ENCODE measurements at places on chromosomes 1 and 21. TPM values are rescaled to one million over a fixed set of nuclear protein-coding genes. Genes with fewer than 3 reads are reported as not detected.

The IFNLR1 gene
- 3.1 TPM for total RNA-seq

DNA sequence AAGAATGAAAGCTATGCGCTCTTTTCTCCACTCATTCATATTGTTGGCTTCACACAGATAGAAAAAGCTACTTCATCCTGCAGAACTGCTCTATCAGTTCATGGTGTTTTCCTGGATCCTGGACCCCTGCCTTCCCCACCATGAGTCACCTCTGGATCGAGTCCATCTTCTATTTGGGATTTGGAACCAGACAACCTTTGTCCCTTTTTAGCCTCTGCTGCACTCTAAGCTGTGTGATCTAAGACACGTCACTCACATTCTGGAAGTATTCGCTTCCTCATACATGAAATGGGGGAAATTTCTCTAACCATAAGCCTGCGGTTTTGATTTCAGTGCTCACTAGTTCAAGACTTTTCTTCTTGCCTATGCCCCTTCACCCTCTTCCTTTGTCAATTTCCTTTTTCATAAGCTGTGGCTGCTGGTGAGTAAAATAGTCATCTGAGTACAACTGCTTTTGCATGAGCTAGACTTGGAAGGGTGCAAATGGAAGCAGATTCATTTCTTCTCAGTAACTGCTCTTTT lies 14.1 kb upstream of the DEGS1 start:
- peaks cover 38% of the 10 kb centered on the region for H3K4me1 ChIP-seq
- peak overlapping the region; percentile 76 for H3K27ac ChIP-seq
- peaks cover 8% of the 10 kb centered on the region for H3K36me3 ChIP-seq
- peaks cover 2% of the 10 kb centered on the region for H3K27me3 ChIP-seq
- peak overlapping the region; percentile 60 for H3K4me3 ChIP-seq
- peak; percentile 59 for DNase-seq

The CCDC27 gene
- not detected for total RNA-seq

The TDRD5 gene
- not detected for total RNA-seq

The HSD3B2 gene
- not detected for total RNA-seq

DNA sequence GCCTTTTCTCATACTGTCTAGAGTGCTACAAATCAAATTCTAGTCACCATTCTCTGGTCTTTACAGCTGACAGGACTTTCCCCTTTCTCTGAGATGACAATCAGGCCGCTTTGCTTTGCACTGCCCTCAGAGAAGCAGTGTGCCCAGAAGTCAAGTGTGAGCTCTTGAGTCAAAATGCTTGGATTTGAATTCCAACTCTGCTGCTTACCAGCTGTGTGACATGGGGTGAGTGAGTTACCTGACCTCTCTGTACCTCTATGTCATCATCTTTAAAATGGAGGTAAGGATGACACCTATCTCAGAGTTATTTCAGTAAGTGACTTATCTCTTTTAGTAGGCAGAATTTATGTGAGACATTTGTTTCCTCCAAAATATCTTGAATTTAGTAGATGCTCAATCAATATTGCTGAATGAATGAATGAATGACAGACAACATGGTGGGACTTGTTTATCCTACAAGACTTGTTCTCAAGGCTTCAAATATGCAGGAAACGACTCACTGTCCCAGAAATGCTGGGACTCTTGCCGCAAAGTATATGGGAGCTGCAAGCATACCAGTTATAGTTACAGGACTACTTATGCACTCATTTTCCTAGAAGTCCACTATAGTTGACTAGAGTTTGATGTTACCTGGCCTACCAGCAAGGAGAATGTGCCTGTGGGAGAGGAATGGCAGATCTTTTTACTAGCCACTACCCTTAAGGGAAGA lies 38.1 kb upstream of the A3GALT2 start:
- H3K4me1 ChIP-seq, result no peaks in the 10 kb centered on the region
- H3K36me3 ChIP-seq, result no peaks in the 10 kb centered on the region
- H3K27me3 ChIP-seq, result peaks cover 9% of the 10 kb centered on the region
- no peak overlapping the region for H3K4me3 ChIP-seq

- peaks cover 28% of the 10 kb centered on the region for H3K4me1 ChIP-seq
- H3K27ac ChIP-seq, result no peak overlapping the region
- peak overlapping the region; percentile 67 for H3K4me3 ChIP-seq
Observed at GRCh38 chr21:44375281-44375651, 21.8 kb downstream of the TRPM2 start.

- no peak for DNase-seq
- H3K27me3 ChIP-seq, result peaks cover 8% of the 10 kb centered on the region
- H3K4me1 ChIP-seq, result no peaks in the 10 kb centered on the region
- no peaks in the 10 kb centered on the region for H3K36me3 ChIP-seq
- no peak overlapping the region for H3K27ac ChIP-seq
Observed at GRCh38 chr1:211900441-211900840, 69.9 kb upstream of the LPGAT1 start.

- no peaks in the 10 kb centered on the region for H3K36me3 ChIP-seq
- no peak overlapping the region for H3K4me3 ChIP-seq
- H3K27ac ChIP-seq, result peak overlapping the region; percentile 15
- peaks cover 17% of the 10 kb centered on the region for H3K4me1 ChIP-seq
- DNase-seq, result no peak
Observed at GRCh38 chr1:115183721-115184259, 94.5 kb upstream of the TSPAN2 start.

DNA sequence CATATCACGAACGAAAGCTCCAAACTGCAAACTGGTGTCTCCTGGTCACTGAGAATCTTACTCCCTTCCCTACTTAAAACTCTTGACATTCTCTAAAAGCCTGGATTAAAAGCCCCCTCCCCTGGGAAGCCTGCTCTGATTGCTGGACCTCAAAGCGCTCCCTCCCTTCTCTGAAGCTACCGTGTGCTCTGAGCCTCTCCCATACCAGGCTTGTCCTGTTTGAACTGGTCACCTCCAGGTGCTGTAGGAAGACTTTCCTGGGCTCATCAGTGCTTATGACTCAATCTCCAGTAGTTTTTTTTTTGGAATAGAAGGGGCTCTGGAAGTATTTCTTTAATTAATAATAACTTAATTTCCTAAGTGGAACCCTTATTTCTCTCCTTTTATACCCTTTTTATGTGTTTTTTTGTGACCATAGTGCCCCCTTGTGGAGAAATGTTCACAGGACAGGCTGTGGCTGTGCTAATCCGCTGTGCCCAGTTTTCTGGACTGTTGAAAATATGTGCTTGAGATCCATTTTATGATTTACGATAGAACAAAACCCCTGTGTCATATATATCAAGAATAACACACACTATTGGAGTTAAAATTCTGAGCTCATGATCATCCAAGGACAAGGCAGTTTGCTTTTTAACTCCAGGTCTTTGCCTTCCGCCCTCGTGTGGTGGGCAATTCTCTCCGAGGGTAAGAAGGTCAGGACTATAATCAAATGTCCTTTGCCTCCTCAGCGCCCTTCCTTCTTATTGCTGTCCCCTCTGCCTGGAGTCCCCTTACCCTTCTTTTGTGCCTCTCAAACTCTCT lies 16.9 kb downstream of the MTARC1 start:
- no peaks in the 10 kb centered on the region for H3K27me3 ChIP-seq
- no peaks in the 10 kb centered on the region for H3K36me3 ChIP-seq
- H3K27ac ChIP-seq, result no peak overlapping the region

The KCNE2 gene
- total RNA-seq, result not detected

DNA sequence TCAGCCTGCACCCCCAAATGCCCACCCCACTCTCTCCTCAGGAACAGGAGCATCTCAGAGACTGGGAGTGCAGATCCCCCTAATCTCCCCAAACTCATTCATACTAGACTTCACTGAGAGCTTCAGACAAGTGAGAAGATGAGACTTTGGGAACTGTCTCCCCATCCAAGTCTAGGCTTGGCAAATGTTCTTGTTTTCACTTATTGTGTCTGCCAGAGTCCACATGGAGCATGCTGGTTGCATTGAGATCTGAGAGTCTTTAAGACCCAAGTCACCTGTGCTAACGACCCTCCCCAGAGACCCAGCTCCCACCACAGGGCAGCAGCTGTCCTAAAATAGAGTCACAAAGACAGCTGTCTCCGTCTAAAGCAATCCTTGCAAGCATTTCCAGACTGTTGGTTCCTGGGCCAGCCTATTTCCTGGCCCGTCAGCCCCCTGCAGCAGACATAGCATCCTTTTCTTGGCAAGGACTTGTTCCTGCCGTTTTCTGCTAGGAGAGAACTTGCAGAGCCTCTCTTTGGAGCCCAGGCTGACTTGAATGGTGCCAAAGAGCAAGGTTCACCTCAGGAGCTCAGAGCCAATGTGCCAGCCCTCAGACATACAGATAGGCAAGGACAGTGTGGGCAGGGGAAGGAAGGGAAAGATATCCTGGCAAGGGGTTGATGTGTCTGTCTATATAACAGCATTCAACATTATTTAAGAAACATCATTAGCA lies 1.9 kb upstream of the CNTN2 start:
- DNase-seq, result no peak
- H3K27me3 ChIP-seq, result peaks cover 40% of the 10 kb centered on the region
- no peak overlapping the region for H3K27ac ChIP-seq
- no peaks in the 10 kb centered on the region for H3K4me1 ChIP-seq
- no peak overlapping the region for H3K4me3 ChIP-seq

The NPHS2 gene
- not detected for total RNA-seq

The CTSS gene
- 31.7 TPM for total RNA-seq

- no peak for DNase-seq
- no peaks in the 10 kb centered on the region for H3K36me3 ChIP-seq
- H3K4me3 ChIP-seq, result no peak overlapping the region
- no peaks in the 10 kb centered on the region for H3K4me1 ChIP-seq
- H3K27me3 ChIP-seq, result no peaks in the 10 kb centered on the region
Observed at GRCh38 chr21:27209546-27209945, 242.7 kb upstream of the ADAMTS5 start.
